ENCODE measurements at places on chromosomes 1 and 21. TPM values are rescaled to one million over a fixed set of nuclear protein-coding genes. Genes with fewer than 3 reads are reported as not detected.
A peak's percentile ranks its signal among the peaks of the same experiment; 100 is the strongest.

GRCh38 chr1:114379987-114380386 is 131.0 kb downstream of the TRIM33 start:
- H3K4me1 ChIP-seq, result no peaks in the 10 kb centered on the region
- no peaks in the 10 kb centered on the region for H3K27me3 ChIP-seq
- no peak overlapping the region for H3K4me3 ChIP-seq
- H3K27ac ChIP-seq, result no peak overlapping the region
- no peak for DNase-seq

DNA sequence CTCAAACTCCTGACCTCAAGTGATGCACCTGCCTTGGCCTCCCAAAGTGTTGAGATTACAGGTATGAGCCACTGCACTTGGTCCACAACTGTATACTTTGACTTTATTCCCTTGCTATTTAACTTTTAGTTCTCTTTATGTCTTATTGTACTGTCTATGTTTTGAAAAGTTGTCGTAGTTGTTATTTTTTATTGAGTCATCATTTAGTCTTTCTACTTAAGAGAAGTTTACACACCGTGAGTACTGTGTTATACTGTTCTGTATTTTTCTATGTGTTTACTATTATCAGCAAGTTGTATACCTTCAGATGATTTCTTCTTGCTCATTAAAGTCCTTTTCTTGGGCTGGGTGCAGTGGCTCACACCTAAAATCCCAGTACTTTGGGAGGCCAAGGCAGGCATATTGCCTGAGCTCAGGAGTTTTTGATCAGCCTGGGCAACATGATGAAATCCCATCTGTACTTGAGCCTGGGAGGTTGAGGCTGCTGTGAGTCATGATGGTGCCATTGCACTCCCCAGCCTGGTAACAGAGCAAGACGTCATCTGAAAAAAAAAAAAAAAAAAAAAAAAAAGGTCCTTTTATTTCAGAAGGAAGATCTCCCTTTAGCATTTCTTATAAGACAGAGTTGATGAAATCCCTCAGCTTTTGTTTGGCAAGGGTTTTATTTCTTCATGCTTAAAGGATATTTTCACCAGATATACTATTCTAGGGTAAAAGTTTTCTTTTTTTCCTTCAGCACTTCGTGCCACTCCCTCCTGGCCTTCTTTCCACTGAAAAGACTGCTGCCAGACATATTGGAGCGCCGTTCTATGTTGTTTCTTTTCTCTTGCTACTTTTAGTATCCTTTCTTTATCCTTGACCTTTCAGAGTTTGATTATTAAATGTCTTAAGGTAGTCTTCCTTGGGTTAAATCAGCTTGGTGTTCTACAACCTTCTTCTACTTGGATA is 47.6 kb downstream of the TNFSF18 start:
- DNase-seq, result no peak
- H3K27ac ChIP-seq, result peak overlapping the region; percentile 54
- no peak overlapping the region for H3K4me3 ChIP-seq
- peaks cover 2% of the 10 kb centered on the region for H3K4me1 ChIP-seq
- no peaks in the 10 kb centered on the region for H3K36me3 ChIP-seq

Gene FNDC5
- total RNA-seq, result not detected

Gene TRNAU1AP
- total RNA-seq, result 28.3 TPM

Gene SIM2
- total RNA-seq, result 3.6 TPM

Gene LCE1A
- not detected for total RNA-seq

Gene SPAG17
- total RNA-seq, result 3.3 TPM

Gene PUM1
- 69.5 TPM for total RNA-seq

Gene RPTN
- 0.36 TPM for total RNA-seq
